ENCODE measurements at places on chromosomes 6 and 20. TPM values are rescaled to one million over a fixed set of nuclear protein-coding genes. Genes with fewer than 3 reads are reported as not detected.

CENPW gene
- total RNA-seq = 21.0 TPM

STX11 gene
- not detected for total RNA-seq

OSTM1 gene
- total RNA-seq = 18.2 TPM

DEFB112 gene
- not detected for total RNA-seq

KIAA1755 gene
- 0.05 TPM for total RNA-seq

SSTR4 gene
- total RNA-seq = not detected

MUC21 gene
- total RNA-seq = not detected

Measured in HT-29 (cell line).